Stomach (tissue), 19 donors: ENCODE measurements at places on chromosomes 3 and 15.

- DNase-seq = peak; percentile 42
Measured at GRCh38 chr3:184632551-184633236, 71.1 kb downstream of the EPHB3 start.

DNA sequence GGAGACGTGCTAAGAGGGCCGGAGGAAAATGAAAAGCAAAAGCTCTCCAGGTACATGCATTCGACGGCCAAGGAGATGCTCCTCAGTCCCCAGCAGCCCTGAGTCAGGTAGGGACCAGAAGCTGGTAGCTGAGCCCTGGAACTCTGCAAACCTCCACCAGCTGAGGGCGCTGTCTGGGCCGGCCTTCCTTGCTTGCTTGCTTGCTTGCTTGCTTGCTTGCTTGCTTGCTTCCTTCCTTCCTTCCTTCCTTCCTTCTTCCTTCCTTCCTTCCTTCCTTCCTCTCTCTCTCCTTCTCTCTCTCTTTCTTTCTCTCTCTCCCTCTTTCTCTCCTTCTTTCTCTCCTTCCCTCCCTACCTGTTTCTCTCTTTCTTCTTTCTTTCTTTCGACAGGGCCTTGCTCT is 94.6 kb upstream of the RASGRF1 start:
- no peak for DNase-seq

DNA sequence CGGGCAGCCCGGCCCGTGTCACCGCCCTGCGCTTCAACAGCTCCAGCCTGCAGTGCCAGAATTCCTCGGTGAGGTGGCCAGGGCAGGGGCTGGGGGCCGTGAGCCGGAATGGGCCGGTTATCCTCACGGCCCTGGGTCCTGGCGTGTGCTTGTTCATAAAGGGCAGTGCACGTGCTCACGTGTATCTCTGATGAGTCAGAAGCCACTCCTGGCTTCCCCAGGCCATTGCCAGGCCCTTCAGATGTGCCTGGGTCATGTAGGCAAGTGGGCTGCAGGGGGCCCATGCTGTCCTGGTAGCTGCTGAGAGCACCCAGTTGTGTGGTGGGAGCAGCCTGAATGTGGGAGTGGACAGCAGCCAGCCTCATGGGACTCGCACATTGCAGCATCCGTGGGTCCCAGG is 29.2 kb downstream of the PLXNA1 start:
- no peak for DNase-seq

- no peak for DNase-seq
Measured at GRCh38 chr15:42734076-42734672, 2.8 kb downstream of the CDAN1 start.

- no peak for DNase-seq
Measured at GRCh38 chr15:74468341-74469032, 7.5 kb upstream of the UBL7 start.

DNA sequence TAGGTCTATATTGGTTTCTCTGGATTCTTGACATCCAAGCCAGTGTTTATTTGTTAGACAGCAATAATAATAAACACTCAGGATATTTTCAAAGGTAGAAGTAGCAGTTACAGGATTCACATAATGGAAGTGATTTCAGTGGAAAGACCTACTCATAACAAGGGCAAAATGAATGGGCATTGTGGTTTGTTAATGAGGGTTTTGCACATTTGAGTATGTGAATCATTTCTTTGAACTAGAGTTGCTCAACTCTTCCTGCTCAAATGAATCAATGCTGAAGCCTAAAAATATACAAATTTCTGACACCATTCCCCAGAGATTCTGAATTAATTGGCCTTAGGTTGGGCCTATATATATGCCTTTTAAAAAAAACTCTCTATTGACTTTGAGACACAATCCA is 4.1 kb upstream of the COL6A5 start:
- DNase-seq = no peak

GRCh38 chr3:98695796-98696195 is 67.3 kb upstream of the ST3GAL6 start:
- no peak for DNase-seq

DNA sequence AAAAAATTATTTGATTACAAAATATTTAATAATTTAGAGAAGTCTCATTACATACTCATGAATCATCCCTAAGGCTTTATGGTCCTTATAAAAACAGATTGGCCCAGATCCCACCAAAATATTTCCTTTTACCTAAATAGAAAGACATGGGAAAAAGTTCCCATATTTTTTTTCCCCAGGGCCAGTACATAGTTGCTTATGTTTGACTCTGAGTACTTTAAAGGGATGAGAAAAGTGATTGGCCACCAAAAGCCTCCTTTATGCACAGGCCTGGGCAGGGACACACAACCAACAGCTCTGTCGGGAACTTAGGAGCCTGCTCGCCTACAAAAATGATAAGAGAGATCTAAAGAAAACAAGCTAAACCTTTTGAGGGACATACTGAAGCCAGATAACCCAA is 22.3 kb downstream of the KCNAB1 start:
- DNase-seq = no peak
